ENCODE measurements at places on chromosomes 6 and 20.
A peak's percentile ranks its signal among the peaks of the same experiment; 100 is the strongest.

DNA sequence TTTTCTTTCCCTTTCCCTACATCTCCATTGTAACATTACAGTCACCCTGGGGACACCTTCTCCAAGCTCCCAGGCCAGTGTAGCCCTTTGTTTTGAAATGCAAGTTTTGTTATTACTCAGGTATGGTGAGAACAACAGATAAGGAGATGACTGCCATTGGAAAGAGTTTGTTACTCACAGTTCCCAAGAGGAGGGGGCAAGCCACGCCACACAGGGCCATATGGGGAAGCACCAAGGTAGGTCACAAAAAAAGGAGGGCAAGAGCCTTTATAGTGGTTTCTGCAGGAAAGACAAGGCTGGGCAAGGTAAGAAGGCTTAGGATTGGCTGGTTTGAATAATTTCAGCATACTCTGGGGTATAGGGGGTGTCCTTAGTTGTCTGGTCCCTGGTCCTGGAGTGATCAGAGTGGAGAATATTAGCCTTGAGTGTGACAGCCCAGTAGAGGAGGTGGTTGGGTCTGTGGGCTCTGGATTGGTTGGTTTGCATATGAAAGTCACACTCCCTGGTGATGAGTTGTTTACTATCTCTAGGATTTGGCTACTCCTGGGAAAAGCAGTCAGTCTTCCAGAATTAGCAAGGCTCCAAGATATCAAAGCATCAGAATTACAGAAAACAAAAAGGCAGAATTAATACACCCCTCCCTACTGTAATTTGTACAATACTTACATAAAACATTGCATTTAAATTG is 33.1 kb upstream of the SMLR1 start:
- no peak for DNase-seq

DNA sequence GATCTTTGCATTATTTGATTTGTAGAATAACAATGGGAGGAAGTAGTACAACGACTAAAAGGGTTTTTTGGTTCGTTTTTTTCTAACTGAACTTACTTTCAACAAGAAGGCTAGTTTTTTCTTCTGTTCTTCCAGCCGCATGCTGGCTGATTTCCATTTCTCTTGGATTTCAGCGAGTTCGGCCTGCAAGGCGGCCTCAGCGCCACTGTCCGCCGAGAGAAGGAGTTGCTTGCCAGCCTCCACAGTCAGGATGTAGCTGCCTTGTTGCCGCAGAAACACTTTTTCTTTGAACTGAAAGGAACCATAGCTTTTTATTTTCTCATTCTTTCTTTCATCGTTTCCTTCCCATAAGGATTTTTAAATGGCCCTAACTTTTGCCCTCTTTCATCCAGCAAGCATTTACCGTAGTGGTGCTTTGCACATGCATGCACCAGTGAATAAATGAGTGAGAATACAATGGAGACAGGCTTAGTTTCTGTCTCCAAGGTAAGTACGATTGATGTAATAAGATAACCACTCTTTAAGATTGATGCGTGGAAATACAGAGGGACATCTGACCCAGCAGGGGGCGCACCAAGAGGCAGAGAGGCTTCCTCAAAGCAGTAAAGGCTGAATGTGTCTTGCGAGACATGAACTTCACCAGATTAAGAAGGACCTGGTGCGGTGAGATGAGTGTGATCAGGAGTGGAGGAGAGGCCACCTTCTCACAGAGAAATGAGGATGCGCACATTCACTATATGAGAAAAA is 398.8 kb downstream of the ESR1 start:
- DNase-seq, result peak; percentile 40

- no peak for DNase-seq
Observed at GRCh38 chr6:87922196-87922946, 125.3 kb upstream of the SPACA1 start.

GRCh38 chr20:58125726-58126125 is 102.7 kb downstream of the ANKRD60 start:
- no peak for DNase-seq
